ENCODE measurements at places on chromosomes 4 and X.
A peak's percentile ranks its signal among the peaks of the same experiment; 100 is the strongest.

GRCh38 chr4:3071811-3072210, 2.5 kb downstream of the HTT-AS start:
- DNase-seq, result no peak

GRCh38 chr4:108113229-108113628, 55.5 kb downstream of the LEF1 start:
- DNase-seq, result no peak

DNA sequence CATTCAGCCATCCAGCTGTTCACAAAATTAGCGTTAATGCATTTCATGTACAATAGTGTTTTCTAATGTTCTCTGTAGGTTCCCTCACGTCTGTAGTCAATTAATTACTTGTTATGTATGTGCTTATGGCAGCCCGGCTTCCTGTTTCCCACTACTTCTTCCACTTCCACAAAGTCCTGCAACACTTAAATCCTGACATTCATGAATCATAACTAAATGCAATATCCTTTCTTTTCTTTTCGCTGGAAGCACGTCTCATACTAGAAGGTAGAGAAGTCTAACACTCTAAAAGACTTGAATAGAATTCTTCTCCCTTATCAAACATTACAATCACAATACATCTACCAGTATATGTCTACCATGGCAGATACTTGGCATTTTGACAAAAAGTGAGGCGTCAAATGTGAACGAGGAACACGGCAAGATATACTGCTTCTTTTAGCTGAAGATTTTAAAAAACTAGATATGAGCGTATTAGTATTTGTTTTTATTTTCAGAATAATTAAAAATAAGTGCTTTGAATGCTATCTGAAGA, 239.0 kb upstream of the DIAPH2 start:
- DNase-seq, result no peak

DNA sequence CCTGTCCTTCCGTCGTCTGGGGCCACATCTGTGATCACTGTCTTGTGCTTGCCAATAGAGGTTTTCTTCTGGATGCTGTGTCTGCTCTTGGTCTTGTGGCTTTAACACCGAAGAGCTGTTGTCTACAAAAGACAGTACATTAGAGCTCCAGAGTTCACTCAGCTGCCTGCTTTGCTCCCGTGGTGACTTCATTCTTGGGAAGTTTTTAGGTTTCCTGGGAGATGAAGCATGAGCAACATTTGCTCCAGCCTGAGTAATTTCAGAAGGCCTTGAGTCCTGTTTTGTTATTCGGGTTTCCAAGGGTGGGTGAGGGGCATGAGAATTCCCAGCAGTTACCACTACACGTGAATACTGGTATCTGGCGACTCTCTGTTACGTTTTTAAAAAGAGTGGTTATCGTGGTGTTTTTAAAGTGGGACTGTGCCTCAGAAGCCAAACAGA, 189.2 kb downstream of the SHROOM3 start:
- DNase-seq, result no peak

DNA sequence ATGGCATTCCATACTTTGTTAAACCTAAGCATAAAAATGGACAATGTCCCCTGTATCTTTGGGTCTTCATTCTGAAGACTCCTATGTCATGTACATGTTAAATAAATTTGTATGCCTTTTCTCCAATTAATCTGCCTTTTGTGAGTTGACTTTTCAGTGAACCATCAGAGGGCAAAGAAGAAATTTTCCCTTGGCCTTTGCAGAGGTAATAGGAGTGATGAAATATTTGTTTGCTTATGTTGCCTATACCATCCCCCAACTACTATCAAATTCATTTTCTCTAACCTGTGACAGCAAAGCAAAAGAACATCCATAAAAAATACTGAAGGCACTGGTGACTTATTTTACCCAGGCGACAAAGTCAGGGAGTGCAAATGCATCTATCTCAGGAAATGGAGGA, 18.2 kb downstream of the NAAA start:
- DNase-seq, result no peak

- no peak for DNase-seq
Observed at GRCh38 chr4:70613306-70614183, 15.0 kb upstream of the ENAM start.

- DNase-seq, result no peak
Observed at GRCh38 chr4:87758270-87758669, 41.1 kb upstream of the IBSP start.

DNA sequence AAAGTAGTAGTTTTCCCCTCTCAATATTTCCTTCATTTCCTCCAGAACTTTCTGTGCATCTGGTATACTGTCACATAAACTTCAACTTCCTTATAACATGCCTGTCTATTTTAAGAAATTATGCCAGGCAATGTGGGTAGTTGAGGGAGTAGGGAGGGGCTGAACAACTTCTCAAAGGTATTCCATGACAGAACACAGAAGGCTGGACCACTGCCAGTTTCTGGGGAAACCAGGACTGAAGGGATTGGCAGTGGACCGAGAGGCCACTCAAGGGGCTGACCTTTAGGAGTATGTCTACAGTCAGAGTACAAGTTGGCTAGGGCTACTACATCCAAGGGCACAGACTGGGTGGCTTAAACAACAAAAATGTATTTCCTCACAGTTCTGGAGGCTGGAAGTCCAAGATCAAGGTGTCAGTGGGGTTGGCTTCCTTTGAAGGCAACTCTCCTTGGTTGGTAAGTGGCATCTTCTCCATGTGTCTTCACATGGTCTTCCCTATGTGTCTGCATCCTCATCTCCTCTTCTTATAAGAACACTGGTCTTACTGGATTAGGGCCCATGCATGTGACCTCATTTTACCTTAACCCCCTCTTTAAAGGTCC, 6.9 kb downstream of the SH3RF1 start:
- DNase-seq, result no peak

DNA sequence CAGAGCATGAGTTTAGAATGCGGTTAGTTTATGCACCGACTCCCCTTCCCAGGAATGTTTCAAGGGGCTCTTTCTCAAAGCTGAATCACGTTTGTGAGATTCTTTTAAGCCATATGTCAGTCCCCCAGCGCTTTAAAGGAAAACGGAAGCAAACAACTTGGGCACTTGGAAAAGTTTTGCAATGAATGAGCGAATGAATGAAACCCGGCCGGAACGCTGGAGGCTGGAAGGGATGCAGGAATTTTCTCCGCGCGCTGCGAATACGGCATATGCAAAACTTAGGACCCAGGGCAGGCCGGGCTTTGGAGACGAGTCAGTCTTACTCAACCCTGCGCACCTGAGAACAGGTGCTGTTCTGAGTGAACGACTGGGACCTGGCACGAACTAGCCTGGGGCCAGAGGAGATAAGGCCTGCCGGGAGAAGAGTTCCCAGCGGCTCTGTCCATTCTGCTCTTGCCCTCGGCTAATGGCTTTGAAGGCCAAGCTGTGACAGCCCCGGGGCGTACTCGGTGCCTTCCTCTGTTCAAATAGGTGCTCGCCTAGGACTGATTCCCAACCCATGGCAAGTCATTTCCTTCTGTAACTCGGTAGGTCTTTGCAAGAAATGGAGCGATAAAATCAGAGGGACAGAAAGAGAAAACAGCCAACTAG, 743 bp upstream of the NRK start:
- DNase-seq, result no peak

GRCh38 chr4:52983563-52984303, 121.6 kb downstream of the RASL11B start:
- DNase-seq, result peak; percentile 69

DNA sequence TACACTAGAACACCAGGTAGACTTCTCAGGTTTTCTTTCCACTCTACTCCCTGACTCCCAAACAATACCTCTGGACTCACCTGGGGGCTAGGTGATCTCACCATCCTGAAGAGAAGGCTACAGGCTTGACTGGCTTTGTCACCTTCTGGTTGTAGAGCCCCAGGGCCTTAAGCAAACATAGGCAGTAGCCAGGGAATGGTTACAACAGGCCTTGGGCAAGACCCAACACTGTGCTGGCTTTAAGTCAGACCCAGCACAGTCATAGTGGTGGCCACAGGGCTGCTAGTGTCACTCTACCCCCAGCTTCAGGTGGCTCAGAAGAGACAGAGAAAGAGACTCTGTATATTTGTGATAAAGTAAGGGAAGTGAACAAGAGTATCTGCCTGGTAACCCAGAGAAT, 118.1 kb upstream of the EMCN start:
- DNase-seq, result no peak

- no peak for DNase-seq
Observed at GRCh38 chrX:100946299-100946927, 17.7 kb upstream of the XKRX start.

DNA sequence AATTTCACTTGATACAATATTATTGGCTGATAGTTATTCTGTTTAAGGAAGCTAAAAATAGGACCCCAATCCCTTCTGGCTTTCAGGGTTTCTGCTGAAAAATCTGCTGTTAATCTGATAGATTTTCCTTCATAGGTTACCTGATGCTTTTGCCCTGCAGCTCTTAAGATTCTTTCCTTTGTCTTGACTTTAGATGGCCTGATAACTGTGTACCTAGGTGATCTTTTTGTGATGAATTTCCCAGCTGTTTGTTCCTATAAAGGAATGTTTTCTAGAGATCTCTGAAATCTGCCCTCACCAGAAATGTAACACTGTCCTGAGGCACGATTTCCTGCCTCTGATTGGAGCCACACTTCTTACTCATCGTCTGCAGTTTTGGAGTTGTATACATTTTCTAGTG, 69.4 kb upstream of the PRDM5 start:
- DNase-seq, result no peak

DNA sequence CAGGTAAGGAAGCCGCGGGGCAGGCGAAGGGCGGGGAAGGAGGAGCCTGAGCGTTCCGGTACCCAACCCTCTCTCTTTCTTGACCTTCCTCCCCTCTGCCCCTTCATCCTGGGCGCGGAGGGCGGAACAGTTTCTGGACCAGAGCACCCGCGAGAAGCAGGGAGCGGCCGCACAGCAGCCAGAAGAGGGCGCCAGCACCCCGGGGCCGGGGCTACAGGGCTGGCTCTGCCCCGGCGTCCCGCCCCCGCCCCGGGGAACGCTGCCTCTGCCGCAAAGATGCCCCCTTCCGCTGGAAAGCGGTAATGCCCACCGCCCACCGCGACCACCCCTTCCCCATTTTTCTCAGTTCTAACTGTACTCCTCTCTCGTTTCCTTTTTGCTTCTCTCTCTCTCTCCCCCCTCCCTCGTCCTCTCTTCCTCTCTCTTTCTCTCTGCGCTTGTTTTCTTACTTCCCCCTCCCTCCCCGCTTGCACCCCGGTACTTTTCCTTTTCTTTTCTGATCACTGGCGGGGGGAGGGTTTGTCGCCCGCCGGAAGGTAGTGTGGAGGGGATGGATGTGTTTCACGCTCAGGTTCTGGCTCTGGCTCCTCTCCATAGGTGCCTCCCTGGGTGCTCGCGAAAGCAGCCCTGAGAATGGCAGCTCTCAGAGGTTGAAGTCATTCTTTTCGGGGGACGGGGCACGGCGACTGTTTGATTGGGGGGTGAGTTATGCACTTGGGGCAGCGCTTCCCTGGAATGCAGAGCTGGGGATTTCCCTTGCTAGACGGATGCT, 13.1 kb upstream of the PRDM8 start:
- DNase-seq, result peak; percentile 37

GRCh38 chr4:185015108-185015507, 3.2 kb upstream of the HELT start:
- DNase-seq, result no peak

DNA sequence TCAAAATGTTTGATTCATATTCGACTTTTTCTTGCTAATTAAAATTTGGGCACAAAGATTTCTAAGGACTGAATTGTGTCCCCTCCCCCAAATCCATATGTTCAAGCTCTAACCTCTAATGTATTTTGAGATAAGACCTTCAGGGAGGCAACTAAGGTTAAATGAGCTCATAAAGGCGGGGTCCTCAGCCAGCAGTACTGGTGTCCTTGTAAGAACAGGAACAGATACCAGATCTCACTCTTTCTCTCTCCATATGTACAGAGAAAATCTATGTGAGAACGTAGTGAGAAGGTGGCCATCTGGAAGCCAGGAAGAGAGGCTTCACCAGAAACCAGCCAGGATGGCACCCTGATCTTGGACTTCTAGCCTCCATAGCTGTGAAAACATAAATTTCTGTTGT, 116.9 kb downstream of the VEGFC start:
- DNase-seq, result no peak

DNA sequence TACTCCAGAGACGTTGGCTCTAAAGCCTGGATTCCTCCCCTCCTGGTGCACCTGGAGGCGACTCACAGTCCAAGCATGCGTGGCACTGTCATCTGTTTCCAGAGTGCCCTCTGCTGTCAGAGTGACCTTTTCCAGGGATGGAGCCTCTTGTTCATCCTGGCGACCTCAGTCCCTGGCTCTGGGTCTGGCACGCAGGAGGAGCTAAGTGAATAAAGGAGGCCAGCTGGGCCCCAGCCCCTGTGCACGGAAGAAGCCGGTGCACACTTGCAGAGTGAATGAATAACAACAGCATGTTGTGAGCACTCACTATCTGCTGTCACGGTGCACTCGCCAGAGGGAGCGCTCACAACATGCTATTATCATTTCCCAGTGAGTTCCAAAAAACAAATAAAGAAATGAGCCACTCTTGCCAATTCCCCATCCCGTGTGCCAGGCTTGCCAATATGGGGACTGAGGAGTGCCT, 27.8 kb upstream of the PSAPL1 start:
- DNase-seq, result peak; percentile 64

Measured in cerebellum (tissue), 4 donors.